ENCODE measurements at places on chromosomes 11 and 22.
A peak's percentile ranks its signal among the peaks of the same experiment; 100 is the strongest.

GRCh38 chr11:60757231-60757800 is 649 bp downstream of the MS4A15 start:
- DNase-seq = no peak

GRCh38 chr11:3939211-3939610 is 83.7 kb downstream of the STIM1 start:
- DNase-seq = no peak

DNA sequence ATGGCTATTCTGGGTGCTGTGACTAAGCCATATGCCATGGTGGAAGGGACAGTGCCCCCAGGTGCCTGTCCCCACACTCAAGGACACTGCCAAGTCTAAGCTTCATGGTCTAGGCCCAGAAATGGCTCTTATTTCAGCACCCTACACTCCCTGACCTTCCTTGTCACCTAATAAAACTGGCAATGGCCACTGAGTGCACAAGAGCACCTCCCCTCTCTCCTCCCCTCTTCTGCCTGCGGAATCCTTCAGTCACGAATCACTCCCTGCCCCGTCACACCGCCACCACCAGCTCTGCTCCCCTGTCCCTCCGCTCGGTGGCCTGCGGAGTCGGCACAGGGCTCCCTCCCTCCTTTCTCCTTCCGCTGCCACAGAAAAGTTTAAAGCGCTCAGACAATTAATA is 19.0 kb upstream of the LMO1 start:
- no peak for DNase-seq

DNA sequence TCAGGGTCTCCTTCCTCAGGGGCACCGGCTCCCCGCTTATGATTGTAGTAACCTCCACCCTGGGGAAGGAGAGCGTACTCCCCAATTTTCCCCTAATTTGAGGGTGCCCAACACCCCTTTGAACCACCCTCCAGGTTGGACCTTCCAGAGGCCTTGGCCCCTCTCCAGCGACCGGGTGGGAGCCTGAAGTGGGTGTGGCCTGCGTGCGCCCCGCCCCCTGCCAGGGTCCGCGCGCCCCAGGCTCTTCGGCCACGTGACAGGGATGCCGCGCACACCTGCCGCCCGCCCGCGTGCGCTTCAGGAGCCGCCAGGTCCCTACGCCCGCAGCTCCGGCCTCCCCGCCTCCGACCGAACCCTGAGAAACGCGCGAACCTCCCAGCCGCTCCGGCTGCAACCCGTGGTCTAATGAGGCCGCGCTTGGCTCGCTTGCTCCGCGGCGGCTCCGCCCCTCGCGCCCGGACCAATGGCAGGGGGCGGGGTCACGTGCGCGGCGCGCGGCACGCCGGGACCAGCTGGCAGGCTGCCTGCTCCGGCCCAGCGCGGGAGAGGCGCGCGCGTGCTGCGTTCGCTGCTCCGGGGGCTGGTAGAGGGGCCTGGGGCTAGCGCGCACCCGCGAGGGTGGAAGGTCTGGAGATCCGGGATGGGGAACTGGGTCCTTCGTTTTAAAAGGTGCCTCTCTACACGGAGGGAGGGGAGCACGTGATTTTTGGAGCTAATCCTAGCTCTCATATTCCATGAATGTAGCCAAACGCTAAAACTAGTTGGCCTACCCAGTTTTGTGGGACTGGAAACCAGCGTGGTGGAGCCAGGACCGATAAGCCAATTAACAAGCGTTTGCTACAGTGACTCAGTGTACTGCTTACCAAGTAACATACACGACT is at the start of gene FOXRED2:
FOXRED2 (minus strand) TSS at position 404 of the 881 bp plus-strand sequence. CDS start 618 bp downstream, outside the sequence.
- peak; percentile 91 for DNase-seq

DNA sequence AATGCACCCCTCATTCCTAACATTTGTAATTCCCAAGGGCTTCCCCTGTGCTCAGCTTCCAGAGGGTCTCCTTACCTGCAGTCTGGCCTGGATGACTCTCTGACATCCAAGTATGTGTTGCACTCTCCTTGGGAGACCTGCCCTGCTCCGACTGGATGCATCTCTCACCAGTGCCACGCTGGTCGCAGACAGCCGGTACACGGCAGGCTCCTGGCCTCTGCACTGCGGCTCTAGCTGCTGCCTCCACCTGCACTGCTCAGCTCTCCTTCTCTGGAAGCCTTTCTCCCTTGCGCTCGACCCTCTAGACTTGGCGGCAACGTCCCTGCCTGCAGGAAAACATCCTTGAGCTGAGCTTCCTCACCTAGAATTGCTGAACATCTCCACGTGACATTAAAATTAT is 685.9 kb downstream of the BRD1 start:
- DNase-seq = no peak

GRCh38 chr11:16494918-16495691 is 138.8 kb upstream of the SOX6 start:
- DNase-seq = no peak

GRCh38 chr22:42073621-42074041 is 417 bp upstream of the PHETA2 start:
- no peak for DNase-seq

GRCh38 chr22:37676736-37677492 is 1.5 kb downstream of the LGALS1 start:
- DNase-seq = peak; percentile 95

- DNase-seq = no peak
Observed at GRCh38 chr11:3380706-3381545, 2.0 kb upstream of the ZNF195 start.

DNA sequence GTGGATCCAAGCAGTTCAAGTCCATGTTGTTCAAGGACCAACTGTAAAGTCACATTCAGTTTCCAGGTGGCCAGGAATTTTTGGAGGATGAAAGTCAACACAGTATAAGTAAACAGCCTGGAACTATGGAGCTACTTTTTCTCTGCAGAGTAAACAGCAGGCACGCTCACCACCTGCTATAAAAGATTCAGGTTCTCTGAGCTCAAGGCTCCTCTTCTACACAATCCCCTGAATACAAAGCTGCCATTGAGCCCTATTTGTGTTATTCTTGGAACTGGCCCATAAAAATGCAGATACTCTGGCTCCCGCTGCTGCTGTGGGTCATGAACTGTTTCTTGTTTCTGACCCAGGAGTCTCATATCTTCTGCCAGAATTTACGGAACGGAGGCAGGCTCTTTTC is 56.9 kb upstream of the PRR5 start:
- DNase-seq = no peak

DNA sequence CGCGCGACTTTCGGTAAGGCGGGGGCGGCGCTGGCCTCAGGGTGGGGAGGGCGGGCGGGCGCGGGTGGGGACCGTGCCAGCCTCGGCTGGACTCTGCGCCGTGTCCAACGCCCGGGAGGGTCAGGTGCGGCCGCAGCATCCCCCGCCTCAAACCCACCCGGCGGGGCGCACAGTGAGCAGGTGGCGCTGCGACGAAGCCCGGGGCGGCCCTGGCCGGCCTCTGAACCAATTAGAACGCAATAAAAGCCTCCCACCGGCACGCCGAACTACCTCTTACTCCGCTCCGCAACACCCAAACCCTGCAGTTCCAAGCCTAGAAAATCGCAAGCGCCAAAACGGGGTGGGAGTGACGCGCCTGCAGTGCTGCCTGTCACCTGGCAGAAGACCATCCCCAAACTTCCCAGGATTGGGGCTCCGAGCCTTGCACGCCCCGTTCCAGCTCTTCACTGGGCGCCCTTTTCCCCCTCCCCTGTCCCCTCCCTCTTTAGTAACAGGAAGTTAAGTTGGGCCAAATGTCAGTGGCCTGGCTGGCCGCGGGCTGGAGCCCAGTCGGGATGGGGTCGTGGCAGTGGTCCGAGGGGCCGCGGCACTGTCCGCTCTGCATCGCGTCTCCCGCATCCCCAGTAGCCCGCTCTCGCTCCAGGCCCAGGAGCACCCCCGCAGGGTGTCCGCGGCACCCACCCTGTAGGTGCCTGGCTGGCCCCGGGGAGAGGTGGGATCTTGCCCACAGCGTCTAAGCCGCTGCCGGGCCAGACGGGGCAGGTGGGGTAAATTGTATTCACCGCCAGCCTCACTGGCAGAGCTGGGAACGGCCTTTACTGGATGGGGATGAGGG is 541 bp downstream of the MICAL2 start:
- no peak for DNase-seq

- DNase-seq = peak; percentile 31
Observed at GRCh38 chr22:37058917-37059701, 7.6 kb downstream of the KCTD17 start.

- peak; percentile 5 for DNase-seq
Observed at GRCh38 chr11:1480191-1480554, 6.4 kb downstream of the MOB2 start.

DNA sequence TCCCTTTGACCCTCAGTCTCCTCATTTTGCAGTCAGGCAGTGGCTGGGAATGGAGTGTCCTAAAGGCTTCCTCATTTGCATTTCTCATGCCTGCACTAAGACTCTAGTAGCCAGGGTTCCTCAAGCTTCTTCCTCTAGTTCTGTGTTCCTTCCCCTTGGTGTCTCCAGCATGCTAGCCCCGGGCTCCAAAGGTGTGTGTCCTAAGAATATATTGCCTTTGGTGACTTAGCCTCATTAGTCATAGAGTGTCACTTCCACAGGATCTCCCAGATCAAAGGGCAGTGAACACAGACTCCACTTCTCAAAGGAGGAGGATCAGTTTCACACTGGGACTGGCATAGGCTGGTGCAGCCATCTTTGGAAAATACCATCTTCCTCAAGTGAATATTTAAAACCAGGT is 21.4 kb upstream of the ACER3 start:
- no peak for DNase-seq

DNA sequence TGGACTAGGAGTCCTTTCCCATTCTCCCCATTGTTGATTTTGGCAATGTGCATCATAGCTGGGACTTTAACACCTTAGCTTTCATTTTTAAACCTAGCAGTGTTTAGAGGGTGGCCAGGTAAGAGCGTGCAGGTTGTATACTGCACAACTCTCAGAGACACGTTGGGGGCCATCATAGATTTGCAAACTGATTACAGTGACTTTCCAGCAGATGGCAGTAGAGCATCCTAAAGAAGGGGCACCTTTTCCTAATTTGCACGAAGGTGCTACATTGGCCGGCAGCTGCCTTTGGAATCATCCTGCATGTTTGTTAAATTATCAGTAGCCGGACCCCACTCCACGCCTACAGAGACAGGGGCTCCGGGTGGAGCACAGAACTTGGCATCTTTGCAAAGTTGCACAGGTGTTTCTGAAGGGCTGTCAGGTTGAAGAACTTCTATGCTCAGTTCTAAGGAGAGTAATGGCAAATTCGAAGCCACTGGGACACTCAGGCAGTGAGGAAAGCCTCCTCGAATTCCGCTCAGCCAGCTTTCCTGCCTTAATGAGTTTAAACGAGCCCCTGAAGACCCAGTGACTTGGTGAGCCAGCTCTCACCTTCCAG is 7.7 kb downstream of the LHFPL7 start:
- DNase-seq = no peak

DNA sequence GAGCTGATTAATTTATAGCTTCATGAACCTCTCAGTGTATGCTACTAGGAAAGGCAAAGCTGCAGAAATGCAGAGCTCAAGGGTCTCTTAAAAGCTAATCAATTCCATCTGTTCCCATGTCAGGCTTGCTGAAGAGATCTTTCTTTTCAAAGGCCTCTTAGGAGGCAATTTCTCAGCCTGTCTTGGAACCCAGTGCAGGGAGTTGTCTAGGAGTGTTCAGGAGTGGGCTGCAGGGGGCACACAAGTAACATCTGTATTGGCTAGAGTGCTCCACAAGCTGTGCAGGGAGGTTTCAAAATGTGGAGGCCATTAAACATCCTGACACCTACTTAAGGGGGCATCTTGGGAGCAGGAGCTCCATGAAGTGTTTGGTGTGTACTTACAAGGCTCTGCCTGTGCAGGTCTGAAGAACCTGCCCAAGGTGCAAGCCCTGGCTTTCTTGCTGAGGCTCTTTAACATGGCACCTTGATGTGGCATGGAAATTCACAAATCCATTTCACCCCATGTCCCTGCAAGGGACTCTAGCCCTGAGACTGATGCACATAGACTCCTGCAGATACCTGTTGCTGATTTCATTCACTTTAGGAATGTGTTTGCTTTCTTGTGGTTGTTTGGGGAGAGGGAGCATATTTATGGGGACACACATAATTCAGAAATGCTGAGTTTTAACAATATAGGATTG is 134.7 kb downstream of the ME3 start:
- no peak for DNase-seq

GRCh38 chr11:101323997-101324396 is 194.4 kb upstream of the PGR start:
- no peak for DNase-seq

DNA sequence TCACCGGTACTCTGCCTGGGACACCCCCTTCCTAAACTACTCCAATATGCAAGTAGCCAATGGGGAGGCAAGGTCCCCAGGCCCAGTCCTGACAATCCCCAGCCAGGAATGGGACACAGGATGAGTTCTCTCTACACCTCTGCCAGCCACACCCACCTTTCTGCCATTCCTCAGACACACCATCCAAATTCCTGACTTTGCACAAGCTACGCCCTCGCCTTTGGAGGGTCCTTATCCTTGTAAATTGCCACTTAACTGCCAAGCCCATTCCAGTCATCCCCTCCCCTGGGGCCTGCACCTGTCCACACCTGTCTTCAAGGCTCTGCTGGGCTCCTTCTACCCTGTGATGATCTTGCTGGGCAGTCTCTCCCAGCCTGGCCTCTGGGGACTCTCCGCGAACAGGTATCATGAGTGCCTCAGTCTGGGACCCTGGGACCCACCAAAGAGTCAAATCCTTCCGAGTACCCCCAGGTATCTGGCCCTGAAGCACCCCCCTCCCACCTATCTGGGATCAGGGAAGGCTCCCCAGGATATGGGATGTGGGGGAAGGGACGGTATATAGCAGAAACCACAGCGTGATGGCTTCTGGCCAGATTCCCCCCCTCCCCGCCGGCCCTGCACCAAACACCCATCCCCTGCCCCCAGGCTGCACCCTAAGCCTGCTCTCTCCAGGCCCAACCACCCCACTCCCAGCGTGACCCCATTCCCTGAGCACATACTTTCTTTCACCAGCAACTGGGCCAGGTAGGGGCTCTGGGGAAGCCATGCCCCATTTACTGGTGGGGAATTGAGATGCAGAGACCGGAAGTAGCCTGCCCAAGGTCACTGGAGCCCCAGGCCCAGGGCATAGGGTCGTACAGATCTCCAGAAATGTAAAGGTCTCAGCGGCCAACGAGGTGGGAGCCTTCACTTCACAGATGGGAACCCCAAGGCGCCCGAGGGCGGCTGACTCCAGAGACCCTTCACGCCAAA is 806 bp downstream of the ARAP1 start:
- DNase-seq = no peak

DNA sequence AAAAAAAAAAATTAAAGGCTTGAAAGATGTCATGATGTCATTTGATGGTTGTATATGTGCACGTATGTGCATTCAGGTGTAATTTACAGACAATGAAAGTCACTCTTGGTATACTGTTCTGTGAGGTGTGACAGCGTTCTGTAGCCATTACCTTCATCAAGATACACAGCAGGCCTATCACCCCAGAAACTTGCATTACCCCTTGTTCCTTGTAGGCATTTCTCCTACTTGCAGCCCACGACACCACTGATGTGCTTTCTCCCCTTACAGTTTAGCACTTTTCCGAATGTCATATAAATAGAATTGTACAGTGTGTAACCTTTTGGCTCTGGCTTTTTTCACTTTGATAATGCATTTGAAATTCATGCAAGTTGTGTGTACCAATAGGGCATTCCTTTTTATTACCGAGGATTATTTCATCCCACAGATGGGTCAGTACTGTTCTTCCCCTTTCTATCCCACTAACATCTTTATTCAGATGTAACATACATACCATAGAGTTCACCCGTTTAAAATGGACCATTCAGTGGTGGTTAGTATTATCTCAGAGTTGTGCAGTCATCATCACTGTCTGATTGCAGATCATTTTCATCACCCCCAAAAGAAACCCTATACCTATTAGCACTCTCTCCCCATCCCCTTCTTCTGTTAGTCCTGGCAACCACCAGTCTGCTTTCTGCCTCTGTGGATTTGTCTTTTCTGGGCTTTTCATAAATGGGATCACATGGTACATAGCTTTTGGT is 30.3 kb downstream of the BCR start:
- DNase-seq = no peak

All from left hindlimb (tissue), 1 donor.